ENCODE measurements at places on chromosomes 6 and 20. TPM values are rescaled to one million over a fixed set of nuclear protein-coding genes. Genes with fewer than 3 reads are reported as not detected.

- no peak overlapping the region for H3K4me3 ChIP-seq
- no peaks in the 10 kb centered on the region for H3K4me1 ChIP-seq
- DNase-seq: no peak
- peaks cover 4% of the 10 kb centered on the region for H3K36me3 ChIP-seq
Measured at GRCh38 chr6:16976385-16977183, 125.3 kb upstream of the STMND1 start.

DNA sequence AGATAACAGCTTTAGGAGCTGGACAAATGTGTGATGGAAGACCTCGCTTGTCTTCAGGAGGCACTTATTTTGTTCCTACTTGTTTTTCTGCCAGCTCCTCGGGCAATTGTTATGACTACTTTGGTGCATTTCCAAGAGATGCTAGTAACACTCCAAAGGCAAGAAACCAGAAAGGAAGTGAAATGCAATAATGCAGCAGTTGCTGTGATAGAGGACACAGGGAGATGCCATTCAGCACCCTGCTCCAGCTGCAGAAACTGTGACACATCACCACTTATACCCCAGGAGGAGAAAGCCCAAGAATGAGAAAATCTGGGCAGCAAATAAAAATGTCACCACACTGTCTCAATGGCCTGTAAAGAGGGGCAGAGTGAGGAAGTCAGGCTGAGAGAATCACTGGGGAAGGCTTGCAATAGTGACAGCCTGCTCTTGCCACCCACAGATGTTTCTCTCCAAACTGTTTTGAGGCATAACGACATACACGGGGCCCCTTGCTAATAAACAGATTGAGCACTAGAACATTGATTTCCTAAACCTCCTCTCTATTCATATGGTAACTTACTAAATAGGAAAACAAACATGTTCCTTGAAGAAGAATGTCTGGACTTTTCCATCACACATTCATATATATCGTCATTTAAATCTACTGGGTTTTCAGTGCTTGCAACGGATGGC is 231.0 kb upstream of the PRND start:
- H3K4me3 ChIP-seq: no peak overlapping the region
- no peaks in the 10 kb centered on the region for H3K27me3 ChIP-seq
- H3K27ac ChIP-seq: no peak overlapping the region

ARMC12 gene
- 2.6 TPM for total RNA-seq

MPC1 gene
- 31.8 TPM for total RNA-seq

ME1 gene
- 16.7 TPM for total RNA-seq

ZNF334 gene
- not detected for total RNA-seq
